GM19239 (cell line): ENCODE measurements at places on chromosomes 6 and 20.

- no peak for DNase-seq
Observed at GRCh38 chr20:32411955-32412706, 54.0 kb downstream of the ASXL1 start.

GRCh38 chr6:136492409-136492808 lies 57.8 kb downstream of the MAP7 start:
- no peak for DNase-seq

GRCh38 chr6:157653521-157653920 lies 169.5 kb upstream of the SNX9 start:
- no peak for DNase-seq

DNA sequence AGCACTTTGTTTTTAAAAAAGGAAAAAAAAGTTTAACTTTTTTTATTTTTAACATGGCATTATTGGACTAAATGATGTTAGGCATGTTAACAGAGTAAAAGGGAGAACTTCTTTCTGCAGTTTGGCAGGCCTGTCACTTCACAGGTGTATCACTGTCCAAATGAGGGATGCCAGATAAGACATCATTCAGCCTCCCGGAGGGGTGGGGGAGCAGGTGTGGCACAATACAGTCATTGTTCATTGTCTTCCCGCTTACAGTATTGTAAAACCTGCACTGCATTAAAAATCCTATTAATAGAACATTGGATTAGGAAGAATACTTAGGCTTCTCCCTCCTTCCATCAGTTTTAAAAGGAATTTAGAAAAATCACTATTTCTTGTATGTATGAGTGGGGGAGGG lies 80.7 kb downstream of the CARMIL1 start:
- no peak for DNase-seq

DNA sequence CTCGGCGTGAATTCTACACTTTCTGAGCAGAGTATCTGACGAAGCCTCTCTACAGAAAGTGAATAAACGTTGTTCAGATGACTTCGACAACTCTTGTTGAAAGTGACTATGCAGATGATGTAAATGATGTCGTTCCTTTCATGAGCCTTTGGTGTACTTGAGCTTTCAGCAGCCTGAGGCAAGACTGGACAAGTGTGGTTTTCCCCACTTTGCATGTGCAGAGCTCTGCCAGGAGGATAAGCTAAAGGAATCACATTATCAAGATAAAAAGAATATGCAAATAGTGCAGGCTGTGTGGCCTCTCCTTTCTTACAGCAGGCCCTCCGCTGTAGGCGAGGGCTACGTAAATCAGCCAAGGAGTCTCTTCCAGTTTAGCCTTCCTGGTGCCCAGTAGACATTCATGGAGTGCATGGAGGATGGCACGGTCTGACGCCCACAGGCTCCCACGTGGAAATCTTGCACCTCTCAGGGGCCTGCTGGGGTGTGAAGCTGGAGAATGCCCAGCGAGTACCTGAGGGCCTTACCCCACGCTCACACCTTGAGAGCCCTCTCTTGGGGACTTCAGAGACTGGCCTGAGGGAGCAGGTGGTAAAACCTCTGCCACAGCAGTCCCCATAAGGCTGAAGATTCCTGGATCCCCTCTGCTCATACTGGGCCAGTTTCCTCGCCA lies 54.9 kb downstream of the RPP40 start:
- no peak for DNase-seq
